ENCODE measurements at places on chromosomes 16 and 17. TPM values are rescaled to one million over a fixed set of nuclear protein-coding genes. Genes with fewer than 3 reads are reported as not detected.

DNA sequence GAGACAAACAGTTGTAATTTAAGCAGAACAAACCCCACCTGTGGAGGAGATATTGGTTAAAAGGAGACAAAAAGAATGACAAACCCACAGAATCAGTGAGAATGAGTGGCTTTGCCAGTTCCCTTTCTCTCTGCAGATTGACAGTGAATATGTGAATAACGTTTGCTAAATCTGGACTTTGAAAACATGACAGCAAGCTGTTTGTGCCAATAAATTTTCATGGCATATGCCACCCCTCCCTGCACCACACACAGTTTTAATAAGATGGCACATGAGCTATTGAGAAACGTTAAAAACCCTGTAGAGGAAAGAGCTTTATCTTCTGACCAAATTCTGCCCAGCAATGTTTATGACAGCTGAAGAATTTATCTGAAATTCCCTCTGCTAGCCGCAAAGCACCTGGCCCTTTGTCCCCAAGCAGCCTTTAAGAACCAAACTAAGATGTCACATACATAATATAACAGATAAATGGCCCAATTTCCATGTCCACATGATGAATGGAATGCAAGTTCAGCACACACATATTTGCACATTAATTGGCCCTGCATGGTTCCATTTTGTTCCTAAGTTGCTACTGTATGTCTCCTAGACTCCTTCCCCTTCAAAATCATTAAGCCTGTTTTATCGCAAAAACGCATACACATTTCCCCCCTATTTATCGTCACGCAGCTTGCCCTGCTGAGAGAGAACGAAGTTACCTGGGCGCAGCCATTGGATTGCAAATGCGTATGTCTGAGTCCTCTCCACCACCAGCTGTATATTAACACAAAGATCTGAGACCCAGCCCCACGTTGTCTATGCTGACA lies 773.5 kb upstream of the EEF2KMT start:
- no peak for DNase-seq

DNA sequence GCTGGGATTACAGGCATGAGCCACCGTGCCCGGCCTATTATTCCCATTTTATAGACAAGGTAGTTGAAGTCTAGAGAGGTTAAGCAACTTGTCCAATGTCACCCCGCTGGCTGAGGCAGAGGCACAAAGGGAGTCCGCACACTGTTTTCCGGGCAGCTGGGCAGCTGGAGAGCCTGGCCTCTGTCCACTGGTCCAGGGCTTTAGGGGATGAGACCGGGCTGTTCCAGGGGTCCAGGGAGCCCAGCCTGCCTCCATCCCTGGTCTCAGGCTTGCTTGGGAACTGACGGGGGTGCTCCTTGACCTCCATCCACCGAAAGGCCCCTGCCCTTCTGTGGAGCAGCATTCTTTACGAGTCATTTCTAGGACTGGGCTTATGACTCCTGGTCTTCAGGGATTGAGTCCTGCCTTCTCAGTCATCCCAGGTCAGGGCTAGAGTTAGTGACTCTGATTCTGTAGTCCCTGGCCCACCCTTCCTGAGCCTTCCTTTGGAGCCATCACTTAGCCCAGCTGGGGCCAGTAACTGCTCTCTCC lies 37.5 kb downstream of the SOCS3 start:
- DNase-seq, result peak; percentile 22

DNA sequence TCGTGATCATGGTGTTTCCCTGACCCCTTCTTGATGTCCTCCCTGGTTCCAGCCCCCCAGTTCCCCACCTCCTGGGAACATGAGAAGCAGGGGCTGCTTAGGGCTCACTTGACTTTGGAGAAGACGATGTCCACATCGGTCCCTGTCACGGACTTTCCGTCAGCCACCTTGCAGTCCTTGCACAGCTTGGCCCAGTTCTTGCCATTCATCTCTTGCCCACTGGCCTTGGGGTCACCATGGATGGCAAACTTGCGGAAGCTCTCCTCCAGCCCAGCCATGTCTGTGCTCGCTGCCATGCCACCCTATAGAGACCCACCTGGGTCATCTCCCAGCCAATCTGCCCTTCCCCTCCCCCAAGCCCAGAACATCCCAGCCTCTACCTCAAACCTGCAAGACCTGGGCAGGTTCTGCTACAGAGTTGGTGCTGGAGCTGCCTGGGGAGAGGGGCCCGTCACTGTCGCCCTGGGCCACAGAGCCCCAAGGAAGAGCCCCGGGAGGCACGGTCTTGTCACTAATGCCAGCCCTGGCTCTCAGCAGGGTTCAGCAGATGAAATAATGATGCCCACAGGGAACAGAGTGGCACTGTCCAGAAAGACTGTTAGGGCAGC lies 2.4 kb downstream of the TPPP3 start:
- DNase-seq, result no peak

DNA sequence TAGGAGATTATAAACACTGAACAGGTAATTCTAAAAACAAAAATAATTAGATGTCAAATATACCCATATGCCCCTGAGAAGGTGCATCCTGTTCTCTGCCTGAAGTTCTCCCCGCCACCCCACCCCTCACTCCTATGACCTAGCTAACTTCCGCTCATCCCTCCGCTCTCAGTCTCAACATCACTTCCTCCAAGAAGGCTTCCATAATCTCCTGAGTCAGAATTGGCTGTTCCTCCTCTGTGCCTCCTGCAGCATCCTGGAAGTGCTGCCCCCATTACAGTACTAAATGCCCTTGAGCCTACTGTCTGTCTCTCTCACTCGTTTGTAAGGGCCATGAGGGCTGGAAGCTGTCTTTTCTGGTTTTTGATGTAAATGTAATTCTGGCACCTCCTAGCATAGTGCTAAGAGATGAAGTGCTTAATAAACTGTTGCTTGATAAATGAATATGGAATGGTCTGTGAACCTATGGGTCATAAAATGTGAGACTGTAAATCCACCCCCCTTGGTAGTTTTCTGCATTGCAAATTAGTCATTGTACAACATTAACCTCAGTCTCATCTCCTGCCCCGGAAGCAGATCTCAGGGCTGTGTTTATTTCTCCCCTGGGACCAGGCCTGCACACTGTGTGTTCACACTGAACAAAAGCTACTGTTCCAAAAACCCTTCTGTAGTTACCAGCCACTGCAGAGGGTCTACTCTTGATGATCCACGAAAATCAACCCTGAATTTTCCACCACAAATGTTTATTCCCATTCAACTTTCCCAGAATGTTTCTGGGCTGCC lies 3.9 kb upstream of the MYO1D start:
- no peak for DNase-seq

The ETV4 gene
- total RNA-seq, result 4.2 TPM

GRCh38 chr16:67661886-67662652 lies 1.3 kb downstream of the PARD6A start:
- DNase-seq, result no peak

The HLF gene
- not detected for total RNA-seq

The GNGT2 gene
- total RNA-seq, result not detected

All from HFFc6 (cell line).